ENCODE measurements at places on chromosomes 6 and 20. TPM values are rescaled to one million over a fixed set of nuclear protein-coding genes. Genes with fewer than 3 reads are reported as not detected.

DNA sequence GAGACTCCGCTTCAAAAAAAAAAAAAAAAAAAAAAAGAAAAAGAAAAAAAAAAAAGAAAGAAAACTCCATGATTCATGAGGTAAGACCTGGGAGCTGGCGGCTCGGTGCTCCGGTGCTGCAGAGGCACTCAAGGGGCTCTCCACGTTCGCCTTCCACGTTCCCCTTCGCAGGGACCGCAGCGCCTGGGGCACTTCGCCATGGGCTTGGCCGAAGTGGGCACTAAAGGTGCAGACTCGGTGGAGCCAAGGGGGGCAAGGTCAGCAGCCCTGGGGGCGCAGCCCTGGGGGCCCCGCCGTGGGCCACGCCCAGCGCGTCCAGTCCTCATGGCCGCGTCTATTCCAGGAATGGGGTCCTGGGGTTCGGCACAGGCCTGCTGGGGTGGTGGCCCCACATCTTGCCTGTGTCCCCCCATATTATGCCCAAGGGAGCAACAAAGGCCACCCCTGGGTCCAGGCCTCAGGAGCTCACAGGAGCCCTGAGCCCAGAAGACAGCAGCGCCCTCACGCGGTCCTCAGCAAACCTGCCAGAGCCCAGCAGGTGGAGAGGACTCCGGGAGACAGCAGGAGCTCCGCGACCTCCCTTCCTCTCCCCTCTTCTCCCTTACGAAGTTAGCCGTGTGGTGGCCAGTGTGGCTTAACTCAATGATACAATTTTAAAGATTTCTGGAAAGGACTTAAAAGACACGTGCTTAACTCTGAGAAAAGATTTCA lies 21.9 kb downstream of the ZBTB46 start:
- no peak for DNase-seq

GRCh38 chr20:37238426-37238825 lies 23.2 kb downstream of the GHRH start:
- DNase-seq: peak; percentile 16

The CCND3 gene
- total RNA-seq: 140 TPM

GRCh38 chr20:18440403-18440802 lies 26.4 kb downstream of the DZANK1 start:
- no peak for DNase-seq

The BPIFB2 gene
- not detected for total RNA-seq

GRCh38 chr6:154458565-154459470 lies 51.7 kb downstream of the CNKSR3 start:
- DNase-seq: no peak

- no peak for DNase-seq
Observed at GRCh38 chr6:165055231-165055630, 254.2 kb downstream of the C6orf118 start.

- DNase-seq: peak; percentile 29
Observed at GRCh38 chr20:47500554-47500953, 1.1 kb upstream of the NCOA3 start.

GRCh38 chr6:123641497-123641896 lies 4.7 kb upstream of the TRDN start:
- no peak for DNase-seq

GRCh38 chr6:146917182-146917581 lies 287.0 kb upstream of the STXBP5 start:
- DNase-seq: no peak

GRCh38 chr6:52976149-52976548 lies 18.9 kb downstream of the GSTA4 start:
- DNase-seq: no peak

DNA sequence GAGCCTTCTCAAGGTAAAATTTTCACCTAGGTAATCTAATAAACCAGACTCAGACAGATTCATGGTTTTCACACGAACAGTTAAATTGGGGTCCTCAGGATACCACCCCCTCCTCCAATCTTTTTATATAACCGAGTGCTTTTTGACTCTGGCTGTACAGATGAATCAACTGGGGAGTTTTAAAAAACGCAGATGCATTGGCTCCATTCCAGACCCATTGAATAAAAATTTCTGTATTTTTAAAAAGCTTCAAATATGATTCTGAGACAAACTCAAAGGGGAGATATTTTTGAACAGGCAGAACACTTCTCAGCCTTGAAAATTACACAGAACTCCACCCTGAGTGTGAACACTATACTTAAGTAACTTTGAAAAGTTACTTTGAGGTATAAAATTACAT lies 7.2 kb downstream of the UTRN start:
- DNase-seq: no peak

All from suprapubic skin (tissue), 4 donors.